ENCODE measurements at places on chromosomes 2 and 18.
A peak's percentile ranks its signal among the peaks of the same experiment; 100 is the strongest.

GRCh38 chr2:128457716-128458115 is 139.0 kb upstream of the HS6ST1 start:
- no peak for DNase-seq

- peak; percentile 11 for DNase-seq
These were observed 2.2 kb downstream of the MYT1L start for GRCh38 chr2:2328848-2329247.

GRCh38 chr2:47782381-47782670 is 619 bp upstream of the MSH6 start:
- DNase-seq = peak; percentile 8

- no peak for DNase-seq
These were observed 787.6 kb upstream of the GCFC2 start for GRCh38 chr2:76498360-76498759.

DNA sequence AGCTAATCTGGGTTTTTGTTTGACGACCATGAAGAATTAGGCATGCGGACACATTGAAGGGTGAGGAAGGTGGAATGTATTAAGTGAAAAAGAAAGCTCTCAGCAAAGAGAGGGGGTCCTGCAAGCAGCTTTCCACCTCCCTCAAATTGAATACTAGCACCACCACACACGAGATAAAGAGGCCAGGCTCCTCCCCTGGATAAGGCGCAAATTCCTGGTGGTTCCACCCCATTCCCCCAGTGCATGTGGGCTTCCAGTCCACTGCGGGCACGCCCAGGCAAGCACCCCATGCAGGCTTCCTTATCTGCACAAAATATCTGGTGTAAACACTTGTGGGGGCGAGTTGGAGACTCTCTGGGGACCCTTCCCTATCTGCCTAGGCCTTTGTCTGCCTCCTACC is 857.3 kb downstream of the CPS1 start:
- DNase-seq = no peak

DNA sequence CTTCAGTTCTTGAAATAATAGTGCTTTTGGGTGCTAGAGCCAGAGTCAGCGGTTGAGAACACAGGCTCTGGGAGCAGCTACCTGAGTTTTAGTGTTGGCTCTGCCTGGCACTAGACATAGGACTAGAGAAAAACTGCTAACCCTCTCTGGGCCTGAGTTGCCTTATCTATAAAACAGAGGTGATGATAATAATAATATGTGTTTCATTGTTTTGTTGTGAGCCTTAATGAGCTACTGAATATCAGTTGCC is 391.7 kb downstream of the PTPRM start:
- DNase-seq = no peak

- no peak for DNase-seq
These were observed 47.3 kb downstream of the POU3F3 start for GRCh38 chr2:104901037-104901881.

DNA sequence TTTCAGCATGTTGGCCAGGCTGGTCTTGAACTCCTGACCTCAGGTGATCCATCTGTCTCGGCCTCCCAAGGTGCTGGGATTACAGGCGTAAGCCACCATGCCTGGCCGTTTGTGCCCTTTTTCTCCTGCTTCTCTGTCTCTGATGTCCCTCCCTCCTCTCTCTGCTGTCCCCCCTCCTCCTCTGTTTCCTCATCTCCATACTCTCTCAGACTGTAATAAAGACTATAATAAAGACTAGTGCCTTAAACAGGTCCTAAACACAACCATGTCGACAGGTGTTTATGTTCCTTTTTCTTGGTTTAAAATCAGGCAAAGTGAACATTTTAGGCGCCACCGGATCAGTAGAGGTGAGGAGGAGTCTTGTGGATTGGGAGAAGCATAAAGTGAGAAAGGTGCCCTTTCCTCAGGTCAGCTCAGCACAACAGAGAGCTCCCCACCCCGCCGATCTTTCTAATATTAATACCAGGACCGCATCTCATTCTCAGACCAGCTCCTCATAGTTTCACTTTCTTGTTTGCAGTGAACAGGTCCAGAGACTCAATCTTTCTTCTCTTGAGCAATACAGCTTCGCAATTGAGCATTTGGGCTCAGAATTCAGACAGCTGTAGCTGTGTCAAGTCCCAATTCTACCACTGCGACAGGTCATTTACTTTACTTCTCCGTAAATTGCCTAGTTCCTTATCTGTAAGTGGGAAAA is 23.7 kb downstream of the TIMM21 start:
- DNase-seq = no peak

DNA sequence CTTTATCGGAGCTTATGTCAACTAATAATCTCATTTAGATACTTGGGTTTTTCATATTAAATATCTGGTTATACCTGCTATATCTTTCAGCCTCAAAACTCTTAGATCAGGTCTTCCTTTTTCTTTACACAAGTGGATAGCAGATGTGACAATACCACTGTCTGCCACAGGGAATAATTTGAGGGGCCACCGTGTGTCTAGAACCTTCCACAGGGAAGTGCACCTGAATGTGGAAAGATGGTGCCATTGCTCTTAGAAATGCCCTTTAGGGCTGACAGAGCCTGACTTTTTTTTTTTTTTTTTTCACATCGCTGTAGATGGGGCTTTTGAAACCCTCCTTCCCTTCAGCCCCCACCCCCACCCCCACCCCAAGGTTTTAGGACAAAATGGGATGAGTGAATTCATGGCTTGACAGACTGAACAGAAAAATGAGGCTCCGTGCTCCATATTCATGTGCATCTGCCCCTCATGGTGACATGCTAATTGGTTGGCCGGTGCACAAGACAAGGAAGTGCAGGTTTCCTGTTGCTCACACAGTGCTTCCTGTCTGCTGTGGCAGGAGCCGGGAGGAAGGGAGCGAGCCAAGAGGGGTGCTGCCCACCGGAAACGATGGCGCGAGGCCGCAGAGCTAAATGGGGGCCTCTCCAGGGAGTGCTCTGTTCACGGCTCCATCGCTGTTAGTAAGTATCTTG is 246.0 kb downstream of the LDLRAD4 start:
- no peak for DNase-seq

DNA sequence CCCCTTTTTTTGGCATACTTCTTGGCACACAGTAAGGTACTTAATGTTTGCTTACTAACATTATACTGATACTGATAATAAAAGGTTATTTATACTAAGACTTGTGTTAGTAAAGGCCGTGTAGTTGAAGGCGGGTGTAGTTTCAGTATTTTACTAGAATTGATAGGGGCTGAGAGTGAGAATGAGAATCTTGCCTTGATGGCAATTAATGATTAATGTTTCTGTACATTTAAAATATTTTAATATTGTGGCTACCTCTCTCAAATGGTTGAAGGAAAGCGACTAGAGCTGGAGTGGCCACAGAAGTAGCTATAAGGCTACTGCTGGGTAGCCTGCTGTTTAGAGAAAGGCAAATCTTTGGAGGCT is 29.3 kb downstream of the PELI1 start:
- no peak for DNase-seq

DNA sequence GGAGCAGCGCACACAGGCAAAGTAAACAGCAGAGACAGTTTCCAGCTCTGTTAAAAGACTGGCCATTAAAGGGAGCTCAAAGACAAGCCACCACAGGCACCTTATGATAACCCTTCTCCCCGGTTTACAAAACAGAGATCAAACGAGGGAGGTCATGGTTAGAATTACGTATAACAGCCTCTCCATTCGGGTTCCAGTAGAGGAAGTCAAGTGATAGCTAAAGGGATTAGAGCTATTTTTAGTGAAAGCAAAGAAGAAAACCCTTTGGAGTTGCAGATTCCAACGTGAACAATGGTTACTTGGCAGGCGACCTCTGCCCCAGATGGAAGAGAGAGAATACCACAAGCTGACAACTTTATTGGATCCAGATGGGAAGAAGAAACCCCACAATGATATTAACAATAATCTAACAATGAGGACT is 31.2 kb upstream of the EDAR start:
- no peak for DNase-seq

DNA sequence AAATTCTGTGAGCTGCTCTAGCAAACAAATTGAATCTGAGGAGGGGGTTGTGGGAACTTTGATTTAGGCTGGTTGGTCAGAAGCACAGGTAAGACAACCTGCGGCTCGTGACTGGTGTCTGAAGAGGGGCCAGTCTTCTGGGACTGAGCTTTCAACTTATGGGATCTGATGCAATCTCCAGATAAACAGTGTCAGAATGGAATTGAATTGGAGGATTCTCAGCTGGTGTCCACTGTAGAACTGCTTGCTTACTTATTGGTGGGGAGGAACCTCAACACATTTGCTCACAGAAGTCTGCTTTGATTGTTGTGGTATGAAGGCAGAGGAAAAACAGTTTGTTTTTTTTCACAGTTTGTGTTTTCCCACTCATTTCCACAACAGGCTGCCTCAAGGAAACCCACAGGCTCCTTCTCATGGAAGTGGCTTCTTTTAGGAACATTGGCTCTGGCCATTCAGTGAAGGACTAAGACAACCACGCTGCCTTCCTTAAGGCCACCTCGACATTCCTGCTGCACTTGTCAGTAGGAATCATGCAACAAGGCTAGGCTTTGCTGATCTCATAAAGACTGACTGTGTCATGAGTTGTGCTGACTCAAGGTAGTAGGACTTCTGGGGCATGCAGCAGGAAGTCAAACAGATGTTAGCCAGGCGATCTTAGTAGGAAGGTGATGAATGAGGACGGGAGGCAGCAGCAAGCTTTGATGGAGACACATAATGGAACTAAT is 104.7 kb downstream of the TSN start:
- DNase-seq = no peak

- DNase-seq = no peak
These were observed 117.6 kb downstream of the MYO1B start for GRCh38 chr2:191362841-191363240.

- no peak for DNase-seq
These were observed 2084.4 kb upstream of the PIK3C3 start for GRCh38 chr18:39870591-39870990.

DNA sequence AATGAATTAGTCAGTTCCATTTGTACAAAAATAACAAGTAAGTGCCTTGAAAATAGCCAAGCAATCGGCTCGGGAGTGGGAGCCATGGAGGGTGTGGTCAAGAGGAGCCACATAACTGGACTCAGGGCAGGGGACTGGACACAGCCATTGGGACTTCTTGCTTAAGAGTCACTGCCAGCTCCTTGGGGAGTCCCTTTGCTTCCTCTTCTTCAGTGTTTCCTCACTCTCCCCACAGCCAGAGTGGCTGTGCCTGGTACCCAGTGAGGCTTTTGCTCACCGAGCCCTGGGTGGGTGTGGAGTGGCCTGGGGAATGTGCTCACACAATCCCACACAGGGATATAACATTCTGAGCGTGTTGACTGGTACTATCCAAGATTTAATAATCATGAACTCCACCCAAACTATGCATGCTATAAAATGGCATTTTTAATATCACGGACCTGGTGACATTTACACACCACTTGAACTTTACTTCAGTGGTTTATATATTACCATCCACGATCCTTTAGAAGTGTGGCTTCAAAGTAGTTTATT is 94.6 kb downstream of the PTGR3 start:
- DNase-seq = no peak

- no peak for DNase-seq
These were observed 17.6 kb upstream of the FTCDNL1 start for GRCh38 chr2:199868431-199869226.

DNA sequence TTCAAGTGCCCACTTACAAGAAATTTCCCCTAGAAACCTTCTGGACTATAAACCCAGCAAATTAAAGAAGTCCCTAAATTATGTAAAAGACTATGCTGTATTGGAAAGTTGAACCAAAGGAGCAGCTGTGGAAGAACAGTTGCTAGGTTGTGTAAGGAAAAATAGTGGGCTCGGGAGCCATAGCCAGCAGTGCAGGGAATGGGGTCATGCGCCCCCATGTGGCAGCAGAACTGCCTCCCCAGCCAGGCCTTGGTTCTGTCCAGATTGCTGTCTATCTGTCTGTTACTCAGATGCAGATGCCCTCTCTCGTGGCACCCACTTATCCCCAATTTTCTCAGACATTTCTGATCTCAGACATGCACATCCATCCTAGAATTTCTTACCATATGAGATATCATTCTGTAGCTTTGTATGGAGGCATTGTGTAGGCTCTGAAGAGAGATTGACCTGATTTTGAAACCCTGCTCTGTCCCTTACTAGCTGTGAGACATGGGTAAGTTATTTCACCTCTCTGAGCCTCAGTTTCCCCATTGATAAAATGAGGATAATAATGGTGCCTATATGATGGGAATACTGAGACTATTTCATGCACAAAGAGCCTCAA is 258.3 kb downstream of the SS18 start:
- no peak for DNase-seq

DNA sequence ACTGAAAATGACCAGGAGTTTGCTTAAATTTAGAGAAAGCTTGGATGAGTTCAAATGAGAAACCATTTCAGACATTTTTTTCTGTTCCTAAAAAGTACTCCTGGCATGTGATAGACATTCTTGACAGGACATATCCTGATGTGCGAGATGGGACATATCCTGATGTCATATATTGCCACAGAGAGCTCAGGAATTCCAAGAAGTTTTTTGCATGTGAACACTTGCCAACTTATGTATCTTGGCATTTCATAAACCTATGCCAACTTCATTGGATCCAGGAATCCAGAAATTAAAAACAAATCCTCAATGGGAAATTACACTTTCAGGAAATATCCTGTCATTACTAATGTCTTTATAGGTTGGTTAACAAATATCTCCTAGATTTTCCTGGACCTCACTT is 2.9 kb upstream of the SERPINB3 start:
- DNase-seq = no peak

GRCh38 chr2:82089518-82089917 is 1785.0 kb upstream of the LRRTM1 start:
- DNase-seq = no peak

GRCh38 chr2:220509096-220509757 is 881.8 kb downstream of the SLC4A3 start:
- no peak for DNase-seq

DNA sequence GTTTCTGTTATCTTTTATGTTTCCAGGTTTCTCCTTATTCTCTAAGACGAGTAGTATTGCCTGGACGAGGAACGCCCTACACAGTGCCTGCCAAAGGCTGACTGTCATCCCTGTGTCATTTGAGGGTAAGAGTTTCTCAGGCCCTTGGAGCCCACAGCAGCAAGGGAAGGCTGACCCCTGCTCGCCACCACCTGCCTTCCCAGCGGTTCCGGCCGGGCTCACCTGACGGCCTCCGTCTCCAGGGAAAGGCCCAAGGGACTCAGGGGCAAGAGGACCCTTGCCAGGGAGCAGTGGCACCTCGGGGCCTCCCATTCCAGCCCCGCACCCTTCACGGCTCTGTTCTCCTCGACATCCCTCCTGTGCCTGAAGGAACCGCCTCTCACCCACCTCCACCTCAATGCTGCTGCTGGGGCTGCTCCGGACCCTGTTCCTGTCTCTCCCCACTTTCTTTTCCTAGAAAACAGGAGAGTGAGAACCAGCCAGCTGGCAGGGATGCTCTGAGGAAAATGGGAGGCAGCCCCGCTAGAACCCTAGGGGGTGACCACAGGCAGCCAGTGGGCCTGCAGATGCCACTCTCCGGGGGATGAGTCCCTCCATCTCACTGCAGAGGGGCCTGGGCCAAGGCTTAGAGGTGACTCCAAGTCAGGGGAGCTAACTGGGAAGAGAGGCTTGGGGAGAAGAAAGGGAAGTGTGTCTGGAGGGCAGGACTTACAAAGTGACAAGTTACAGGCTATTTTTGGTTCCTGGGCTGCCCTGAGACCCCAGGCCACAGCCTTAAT is 1.9 kb downstream of the LIMS2 start:
- DNase-seq = no peak

- no peak for DNase-seq
These were observed 113.4 kb downstream of the EIPR1 start for GRCh38 chr2:3264010-3264744.

- DNase-seq = no peak
These were observed 1430.4 kb upstream of the ACVR2A start for GRCh38 chr2:146414456-146414855.

GRCh38 chr2:6865346-6866274 is at the start of gene CMPK2:
CMPK2 (minus strand) TSS chr2:6865907; CDS start chr2:6865696, 211 bp downstream.
- DNase-seq = peak; percentile 16

Measured in NCI-H2029 treated with DMSO at 0.1 percent for 48 hours (cell line).